ENCODE measurements at places on chromosomes 16 and 17.

- DNase-seq, result no peak
These were observed 176.4 kb upstream of the GSE1 start for GRCh38 chr16:85436636-85437165.

- no peak for DNase-seq
These were observed 10.8 kb downstream of the TMEM235 start for GRCh38 chr17:78242024-78242742.

- no peak for DNase-seq
These were observed 261.0 kb downstream of the SOX9 start for GRCh38 chr17:72381597-72382397.

GRCh38 chr17:2137342-2138098 lies 82.6 kb downstream of the HIC1 start:
- peak; percentile 50 for DNase-seq
